ENCODE measurements at places on chromosomes 1 and 21. TPM values are rescaled to one million over a fixed set of nuclear protein-coding genes. Genes with fewer than 3 reads are reported as not detected.

DNA sequence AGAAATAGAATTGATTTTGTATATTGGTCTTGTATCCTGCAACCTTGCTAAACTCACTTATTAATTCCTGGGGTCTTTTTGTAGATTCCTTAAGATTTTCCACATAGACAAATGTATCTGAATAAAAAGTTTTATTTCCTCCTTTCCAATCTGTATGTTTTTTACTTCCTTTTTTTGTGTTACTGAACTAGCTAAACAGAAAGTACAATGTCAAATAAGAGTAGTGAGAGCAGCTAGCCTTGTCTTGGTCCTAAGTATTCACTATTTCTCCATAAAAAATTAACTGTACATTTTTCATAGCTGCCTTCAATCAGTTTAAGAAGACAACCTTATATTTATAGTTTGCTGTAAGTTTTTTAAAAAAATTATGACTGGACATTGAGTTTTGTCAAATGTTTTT lies 74.9 kb downstream of the FASLG start:
- no peak for DNase-seq

DNA sequence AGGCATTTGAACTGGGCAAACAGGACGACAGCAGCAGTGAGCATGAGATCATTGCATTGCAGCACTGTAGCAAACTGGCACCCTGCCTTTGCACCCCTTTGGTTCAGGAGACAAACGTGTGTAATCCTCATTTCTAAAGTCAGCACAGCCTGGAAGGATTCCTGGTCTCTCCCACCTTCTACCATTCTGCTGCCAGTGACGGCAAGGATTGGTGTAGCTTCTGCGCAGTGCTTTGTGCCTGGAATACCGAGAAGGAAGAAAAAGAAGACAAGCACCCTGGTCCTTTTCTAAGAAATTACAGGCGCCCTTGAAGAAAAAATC lies 805.3 kb downstream of the USP25 start:
- DNase-seq, result no peak

The MX1 gene
- total RNA-seq, result 6.5 TPM

The S100A4 gene
- total RNA-seq, result 20.2 TPM

DNA sequence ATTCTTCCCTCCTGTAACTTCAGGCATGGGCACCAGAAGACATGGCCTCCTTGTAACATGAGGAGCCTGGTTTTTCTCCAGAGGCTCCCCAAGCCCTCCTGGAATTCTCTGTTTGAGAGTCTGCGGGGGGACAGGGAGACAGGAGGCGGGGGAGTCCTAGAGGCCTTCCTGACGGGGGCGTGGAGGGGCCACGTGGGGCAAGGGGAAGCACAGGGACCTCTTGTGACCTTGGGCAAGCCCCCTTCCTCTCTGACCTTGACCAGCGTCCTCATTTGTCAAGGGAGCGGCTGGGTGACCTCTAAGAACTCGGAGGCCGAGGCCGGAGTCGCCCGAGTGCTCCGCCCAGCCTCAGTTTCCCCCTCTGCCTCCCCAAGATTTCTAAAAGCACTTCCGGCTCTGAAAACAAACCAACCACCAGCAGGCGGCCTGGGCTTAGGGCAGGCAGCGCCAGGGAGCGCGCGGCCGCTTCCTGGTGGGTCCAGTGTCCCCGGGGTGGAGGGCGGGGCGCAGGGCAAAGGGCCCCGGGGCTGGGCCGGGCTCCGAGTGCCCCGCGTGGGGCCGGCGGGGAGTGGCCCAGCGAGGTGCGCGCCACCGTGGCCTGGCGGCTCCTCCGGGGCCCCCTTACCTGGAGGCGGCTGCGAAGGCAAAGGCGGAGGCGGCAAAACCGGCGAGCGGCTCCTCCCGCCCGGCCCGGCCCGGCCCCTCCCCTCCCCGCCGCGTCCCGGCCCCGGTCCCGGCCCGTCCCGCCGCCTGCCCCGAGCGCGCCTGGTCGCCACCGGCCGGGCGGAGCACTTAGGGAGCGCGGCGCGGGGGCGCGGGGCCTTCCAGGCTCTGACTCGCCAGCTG lies at the start of gene TMCO4:
Gene TMCO4 (minus strand): TSS at position 687 of the 846 bp plus-strand sequence. CDS start 19,158 bp downstream, outside the sequence.
- peak; percentile 56 for DNase-seq

DNA sequence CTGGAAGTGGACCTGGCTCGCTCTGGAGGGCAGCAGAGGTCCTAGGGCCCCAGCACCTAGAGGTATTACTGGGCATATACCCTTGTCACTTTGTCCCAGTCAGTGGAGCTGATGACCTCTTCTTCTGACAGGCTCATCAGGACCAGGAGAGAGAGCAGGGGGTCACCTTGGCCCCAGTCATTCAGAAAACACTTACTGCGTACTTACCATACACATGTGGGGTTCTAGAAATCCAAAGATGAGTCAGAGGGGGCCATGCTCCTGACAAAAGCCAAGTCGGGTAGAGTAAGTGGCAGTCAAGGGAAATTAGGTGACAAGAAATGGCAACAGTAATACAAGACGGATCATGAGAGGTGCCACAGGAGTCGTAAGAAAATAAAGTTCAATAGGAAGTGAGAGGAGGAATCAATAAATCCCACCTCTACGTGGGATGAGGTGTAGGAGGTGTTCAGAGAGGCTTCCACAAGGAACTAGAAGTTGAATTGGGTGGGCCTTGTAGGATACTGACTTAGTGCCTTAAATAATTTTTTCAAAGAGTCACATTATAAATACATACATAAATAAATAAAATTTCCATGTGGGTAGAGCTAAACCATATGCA lies 6.8 kb downstream of the KCNC4 start:
- DNase-seq, result no peak

The DCDC2B gene
- not detected for total RNA-seq

GRCh38 chr1:52142220-52143183 lies 613 bp downstream of the ZFYVE9 start:
- peak; percentile 39 for DNase-seq

GRCh38 chr1:26450908-26451307 lies 18.8 kb downstream of the DHDDS start:
- no peak for DNase-seq

The MNDA gene
- not detected for total RNA-seq

The OR6N1 gene
- not detected for total RNA-seq

DNA sequence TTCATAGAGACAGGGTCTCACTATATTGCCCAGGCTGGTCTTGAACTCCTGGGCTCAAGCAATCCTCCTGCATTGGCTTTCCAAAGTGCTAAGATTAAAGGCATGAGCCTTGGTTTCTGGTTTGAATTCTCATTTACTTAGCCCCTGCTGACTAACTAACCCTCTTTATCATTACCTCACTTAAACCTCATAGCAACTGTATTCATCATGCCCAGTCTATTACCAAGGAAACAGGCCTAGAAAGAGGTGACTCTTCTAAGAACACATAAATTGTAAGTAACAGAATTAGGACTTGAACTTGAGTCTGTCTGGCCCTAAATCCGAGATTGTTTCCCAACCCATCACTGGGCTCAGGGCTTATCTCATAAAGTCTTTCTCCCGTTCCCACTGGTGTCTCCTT lies 44.2 kb downstream of the TMEM53 start:
- no peak for DNase-seq

The GNL2 gene
- total RNA-seq, result 72.1 TPM

The TNNT2 gene
- total RNA-seq, result 0.20 TPM

- DNase-seq, result no peak
Measured at GRCh38 chr21:44535963-44536362, 4.0 kb downstream of the KRTAP10-1 start.

DNA sequence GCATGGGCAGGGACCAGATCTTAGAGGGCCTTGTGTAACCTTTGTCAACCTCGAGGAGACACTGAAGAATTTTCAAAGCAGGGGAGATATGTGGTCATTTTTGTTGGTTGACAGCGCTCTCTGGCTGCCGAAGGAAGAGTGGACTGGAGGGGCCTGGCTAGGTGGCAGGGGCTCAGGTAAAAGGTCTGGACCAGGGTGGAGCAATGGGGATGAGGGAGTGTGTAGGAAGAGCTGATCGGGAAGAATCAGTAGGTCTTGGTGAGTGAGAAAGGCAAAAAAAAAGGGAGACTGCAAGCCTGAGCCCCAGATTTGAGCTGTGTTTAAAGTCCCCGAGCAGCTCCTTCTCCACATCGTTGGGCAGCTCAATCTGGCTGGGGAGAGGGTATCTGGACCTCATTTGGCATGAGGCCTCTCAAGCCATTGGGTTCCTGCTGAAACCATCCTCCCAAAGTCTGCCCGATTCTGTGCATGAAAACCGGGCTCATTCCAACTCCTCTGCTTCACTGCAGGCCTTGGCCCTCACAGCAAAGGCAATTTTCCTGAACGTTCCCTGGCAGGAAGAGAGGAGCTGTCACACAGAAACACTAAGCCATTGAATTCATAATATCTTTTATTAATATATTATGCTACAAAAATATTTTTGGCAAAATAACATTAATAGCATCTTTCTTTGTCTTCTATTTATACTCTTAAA lies 237.1 kb downstream of the TRABD2B start:
- no peak for DNase-seq

The LRRC53 gene
- not detected for total RNA-seq

DNA sequence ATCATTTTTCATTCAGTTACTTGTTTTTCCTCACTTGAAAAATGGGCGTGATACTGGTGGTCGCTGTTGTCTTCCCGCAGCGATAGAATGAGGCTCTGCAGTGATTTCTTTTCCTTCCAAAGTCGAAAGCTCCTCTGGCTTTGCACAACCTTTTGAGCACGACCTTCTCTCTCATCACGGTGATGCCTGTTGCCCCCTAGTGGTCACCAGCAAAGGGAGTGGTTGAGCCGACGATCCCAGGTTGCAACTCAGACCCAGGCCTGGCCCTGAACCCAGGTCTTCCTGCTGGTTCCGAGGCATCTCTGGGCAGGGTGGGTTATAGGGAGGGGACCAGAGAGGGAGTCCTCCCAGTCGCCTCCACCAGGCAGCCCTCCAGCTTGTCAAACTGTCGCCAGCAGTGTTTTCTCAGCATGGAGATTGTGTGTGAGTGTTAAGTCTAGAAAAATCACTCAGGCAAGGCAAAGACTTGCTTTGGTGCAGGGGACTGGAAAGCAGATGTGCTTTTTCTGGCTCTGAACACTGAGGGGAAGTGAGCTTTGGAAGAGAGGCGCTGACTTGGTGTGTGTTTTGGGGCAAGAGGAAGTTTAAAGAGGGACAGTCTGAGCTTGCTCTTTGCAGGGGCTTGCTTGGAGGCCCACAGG lies 285.3 kb downstream of the CAMTA1 start:
- peak; percentile 43 for DNase-seq

- DNase-seq, result no peak
Measured at GRCh38 chr21:39097335-39097861, 85.9 kb downstream of the PSMG1 start.

DNA sequence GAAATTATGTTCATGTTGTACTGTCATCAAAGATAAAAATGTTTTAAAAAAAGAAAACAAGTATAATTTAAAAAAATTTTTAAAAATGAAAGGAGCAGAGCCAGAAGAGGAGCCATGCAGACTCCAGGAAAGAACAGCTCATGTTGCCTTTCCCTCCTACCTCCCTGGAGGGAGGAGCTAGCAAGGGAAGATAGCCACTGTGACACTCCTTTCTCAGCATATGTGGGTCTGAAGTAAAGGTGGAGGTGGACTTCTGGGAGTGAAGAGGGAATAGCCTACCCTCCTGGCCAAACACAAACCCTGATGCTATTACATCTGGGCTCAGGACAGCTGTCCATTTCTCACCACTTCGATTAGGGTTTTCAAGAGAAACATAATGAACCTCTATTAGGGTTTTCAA lies 54.2 kb downstream of the SLC2A1 start:
- no peak for DNase-seq

GRCh38 chr1:53505401-53505800 lies 46.2 kb downstream of the DMRTB1 start:
- no peak for DNase-seq

The FCRL5 gene
- total RNA-seq, result not detected

The LCE1B gene
- not detected for total RNA-seq

DNA sequence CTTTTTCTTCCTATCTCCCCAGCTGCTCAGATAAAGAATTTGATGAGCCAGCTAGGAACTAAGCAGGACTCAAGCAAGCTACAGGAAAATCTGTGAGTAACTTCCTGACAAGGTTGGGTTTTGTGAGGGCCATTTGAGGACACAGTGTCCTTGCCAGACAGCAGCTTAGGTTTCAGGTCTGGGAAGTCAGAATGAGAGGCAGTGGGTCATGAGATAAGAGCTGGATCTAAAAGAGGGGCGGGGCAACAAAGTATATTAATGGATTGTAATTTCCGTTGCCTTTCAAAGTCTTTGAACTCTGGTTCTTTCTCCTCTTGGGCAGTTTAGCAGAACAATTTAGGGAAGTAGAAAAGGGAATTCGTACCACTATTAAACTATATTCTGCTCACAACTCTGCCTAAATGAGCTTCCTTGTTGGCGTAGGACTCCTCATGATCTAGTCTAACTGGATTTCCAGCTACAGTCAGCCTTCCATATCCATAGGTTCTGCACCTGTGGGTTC lies 16.6 kb downstream of the STX12 start:
- DNase-seq, result no peak

The SH2D2A gene
- 0.73 TPM for total RNA-seq

DNA sequence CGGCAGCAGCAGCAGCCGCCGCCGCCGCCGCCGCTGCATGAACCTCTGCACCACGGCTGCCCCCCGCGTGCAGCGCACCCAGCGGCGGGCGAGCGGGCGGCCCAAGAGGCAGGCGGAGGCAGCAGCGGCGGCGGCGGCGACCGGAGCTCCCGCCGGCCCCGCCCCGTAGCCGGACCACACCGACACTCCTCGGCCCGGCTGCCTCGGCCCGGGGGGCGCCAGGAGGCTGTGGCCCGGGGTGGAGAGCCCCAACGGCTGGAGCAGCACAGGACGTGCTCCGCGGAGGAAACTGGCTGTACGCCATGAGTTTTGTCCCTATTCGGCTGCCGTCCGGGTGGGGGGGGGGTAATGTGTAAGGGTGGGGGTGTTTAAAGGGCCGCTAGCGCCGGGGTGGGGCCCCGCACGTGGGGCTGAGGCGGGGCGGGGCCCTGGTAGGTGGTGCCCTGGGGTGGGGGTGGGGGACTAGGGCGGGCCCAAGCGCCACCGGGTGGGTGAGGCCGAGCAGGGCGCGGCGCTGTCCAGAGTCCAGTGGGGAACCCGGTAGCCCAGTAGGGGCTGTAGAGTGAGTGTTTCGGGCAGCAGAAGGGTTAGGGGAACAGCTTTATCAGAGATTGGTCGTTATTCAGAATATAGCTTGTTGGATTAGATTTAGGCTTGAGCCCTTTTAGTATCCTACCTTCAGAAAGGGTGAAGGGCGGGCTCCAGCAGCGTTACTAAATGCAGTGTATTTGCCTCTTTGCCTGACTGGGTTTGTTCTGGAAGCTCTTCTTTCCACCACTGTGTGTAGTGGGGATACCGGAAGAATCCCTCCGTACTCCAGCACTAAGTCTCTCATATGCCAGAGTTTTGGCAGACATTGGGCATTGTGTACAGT lies at the start of gene FAM78B:
Gene FAM78B (minus strand): TSS at position 304 of the 874 bp plus-strand sequence. CDS start 753 bp downstream, outside the sequence.
- peak; percentile 54 for DNase-seq

GRCh38 chr1:151325646-151326429 lies 1.4 kb downstream of the PI4KB start:
- no peak for DNase-seq

The ANKRD35 gene
- total RNA-seq, result 0.02 TPM

DNA sequence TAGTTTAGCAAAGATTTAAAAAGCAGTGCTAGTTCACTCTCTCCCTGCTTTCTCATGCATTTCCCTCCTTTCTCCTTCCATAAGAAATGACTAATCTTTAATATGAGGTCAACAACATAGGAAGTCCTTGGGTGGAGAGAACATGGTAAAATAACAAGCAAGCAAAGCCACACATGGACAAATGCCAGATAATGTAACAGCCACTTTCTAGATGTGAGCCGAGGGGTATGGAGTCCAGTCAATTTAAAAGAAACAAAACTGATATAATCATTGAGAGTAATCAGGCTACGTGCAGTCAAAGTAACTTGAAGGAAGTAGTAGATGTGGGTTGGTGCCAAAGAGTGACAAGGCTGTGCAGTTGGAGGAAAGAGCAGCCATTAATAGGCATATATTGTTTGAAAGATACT lies 69.6 kb downstream of the DUSP10 start:
- no peak for DNase-seq
